SK-N-SH (cell line): ENCODE measurements at places on chromosomes 4 and X.

DNA sequence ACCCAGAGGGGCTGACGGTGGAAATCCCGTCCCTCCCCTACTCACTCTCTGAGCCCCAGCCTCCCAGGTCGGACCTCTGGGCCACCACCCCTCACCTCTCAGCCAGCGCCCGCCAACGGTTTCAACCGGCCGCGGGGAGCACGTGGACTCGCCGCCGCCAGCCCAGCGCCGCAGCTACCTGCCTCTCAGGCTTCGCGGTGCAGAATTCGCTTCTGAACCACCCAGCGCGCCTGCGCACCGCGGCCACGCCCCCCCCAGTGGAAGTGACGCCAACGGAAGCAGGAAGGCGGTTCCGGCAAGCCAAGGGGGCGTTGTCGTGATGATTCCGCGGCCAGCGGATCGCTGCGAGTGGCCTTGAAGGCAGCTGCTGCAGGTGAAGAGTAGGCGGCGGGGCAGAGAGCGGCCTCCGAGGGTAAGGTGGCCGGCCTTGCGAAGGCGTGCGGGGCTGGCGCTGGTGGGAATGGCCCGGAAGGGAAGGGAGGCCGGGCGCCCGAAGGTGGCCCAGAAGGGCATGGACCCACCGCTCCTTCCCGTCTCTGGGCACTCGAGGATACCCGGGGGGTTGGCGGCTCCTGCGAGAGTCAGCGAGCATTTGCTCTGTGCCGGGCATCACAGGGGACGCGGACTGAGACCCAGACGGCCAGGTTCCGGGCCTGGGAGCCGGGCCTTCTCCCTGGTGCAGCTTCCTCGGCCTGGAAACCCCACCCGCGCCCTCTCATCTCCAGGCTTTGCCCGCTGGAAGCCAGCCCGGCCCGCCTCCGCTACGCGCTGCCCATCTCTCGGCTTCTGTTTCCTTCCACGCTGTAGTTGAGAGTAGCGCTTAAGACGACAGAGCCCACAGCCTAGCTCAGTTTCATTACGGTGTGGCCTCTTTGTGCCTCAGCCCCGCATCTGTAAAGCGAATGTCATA lies at the start of the genes LYAR and ZBTB49:
Gene LYAR, minus strand, starts transcription at position 214 of the 910 bp plus-strand sequence. CDS start 6,412 bp downstream, outside the sequence.
Gene ZBTB49, plus strand, starts transcription at position 311 of the 910 bp plus-strand sequence. CDS start 9,695 bp downstream, outside the sequence.
- H3K4me3 ChIP-seq: peak within 1 kb of the TSS; percentile 98
- peaks cover 21% of the 10 kb centered on the region for H3K36me3 ChIP-seq

DNA sequence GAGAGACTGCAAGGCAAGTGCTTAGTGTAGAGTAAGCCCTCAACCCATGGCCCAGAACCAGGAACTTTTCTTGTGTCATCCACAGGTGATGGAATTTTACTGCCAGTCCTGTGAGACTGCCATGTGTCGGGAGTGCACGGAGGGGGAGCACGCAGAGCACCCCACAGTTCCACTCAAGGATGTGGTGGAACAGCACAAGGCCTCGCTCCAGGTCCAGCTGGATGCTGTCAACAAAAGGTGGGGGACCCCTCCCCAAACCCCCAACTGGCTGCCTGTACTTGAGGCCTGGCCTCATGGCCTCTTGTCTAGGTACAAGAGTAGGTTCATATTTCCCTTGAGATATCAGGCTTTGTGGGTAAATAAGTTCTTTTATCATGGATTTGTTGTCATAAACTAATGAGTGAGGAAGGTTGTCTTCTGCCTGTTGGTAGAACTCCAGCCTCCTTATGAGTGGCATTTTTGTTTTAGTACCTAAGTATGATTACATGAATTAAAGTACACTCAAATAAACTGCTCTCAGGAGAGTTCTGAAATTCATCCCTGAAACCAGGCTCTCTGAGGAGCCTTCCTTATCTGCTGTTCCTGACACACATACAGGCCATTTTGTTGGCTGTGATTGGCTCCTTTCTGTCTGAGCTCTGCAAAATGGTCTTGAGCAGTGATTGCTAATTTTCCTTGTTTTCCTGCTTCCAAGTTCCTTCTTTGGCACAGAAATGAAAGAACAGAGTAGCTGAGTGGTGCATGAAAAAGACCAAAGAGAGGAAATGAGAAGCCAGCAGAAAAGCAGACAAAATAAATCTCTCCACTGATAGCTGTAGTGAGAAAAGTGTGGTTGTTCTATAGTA lies 51.4 kb upstream of the MND1 start:
- no peaks in the 10 kb centered on the region for H3K27me3 ChIP-seq
- no peak for DNase-seq
- H3K4me3 ChIP-seq: no peak overlapping the region

GRCh38 chr4:110164856-110165255 lies 33.6 kb downstream of the ELOVL6 start:
- H3K36me3 ChIP-seq: no peaks in the 10 kb centered on the region
- no peak overlapping the region; the same call in 1 of the 2 replicates for H3K27ac ChIP-seq
- H3K27me3 ChIP-seq: no peaks in the 10 kb centered on the region
- peaks cover 33% of the 10 kb centered on the region; the same call in 1 of the 2 replicates for H3K4me1 ChIP-seq
- no peak for DNase-seq

DNA sequence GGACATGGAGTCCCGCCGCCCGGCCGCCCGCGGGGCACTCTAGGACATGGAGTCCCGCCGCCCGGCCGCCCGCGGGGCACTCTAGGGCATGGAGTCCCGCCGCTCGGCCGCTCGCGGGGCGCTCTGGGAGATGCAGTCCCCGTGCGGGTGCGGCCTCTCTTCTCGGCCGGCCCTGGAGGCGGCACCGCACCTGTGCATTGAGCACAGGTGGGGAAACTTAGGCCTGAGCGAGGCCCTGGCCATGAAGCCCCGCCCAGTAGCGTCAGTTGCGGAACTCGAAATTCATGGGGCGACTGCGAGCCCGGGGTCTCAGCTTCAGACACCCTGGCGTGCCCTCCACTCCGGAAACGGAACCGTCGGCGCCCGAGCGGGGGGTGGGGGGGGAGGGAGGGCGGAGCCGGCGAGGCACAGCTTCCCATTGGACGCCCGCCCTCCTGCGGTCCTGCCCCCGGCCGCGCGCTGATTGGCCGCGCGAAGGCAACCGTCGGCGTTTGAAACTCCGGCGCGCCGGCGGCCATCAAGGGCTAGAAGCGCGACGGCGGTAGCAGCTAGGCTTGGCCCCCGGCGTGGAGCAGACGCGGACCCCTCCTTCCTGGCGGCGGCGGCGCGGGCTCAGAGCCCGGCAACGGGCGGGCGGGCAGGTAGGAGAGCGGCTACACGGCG lies at the start of the genes TACC3 and TMEM129:
Gene TACC3, plus strand, starts transcription at position 519 of the 663 bp plus-strand sequence. CDS start 1,901 bp downstream, outside the sequence.
Gene TMEM129, minus strand, starts transcription at position 321 of the 663 bp plus-strand sequence. CDS start 486 bp downstream, outside the sequence.
- peak within 1 kb of the TSS; percentile 82 for H3K4me3 ChIP-seq
- H3K36me3 ChIP-seq: peaks cover 30% of the 10 kb centered on the region; the same call in 1 of the 2 replicates
- H3K27me3 ChIP-seq: no peaks in the 10 kb centered on the region

DNA sequence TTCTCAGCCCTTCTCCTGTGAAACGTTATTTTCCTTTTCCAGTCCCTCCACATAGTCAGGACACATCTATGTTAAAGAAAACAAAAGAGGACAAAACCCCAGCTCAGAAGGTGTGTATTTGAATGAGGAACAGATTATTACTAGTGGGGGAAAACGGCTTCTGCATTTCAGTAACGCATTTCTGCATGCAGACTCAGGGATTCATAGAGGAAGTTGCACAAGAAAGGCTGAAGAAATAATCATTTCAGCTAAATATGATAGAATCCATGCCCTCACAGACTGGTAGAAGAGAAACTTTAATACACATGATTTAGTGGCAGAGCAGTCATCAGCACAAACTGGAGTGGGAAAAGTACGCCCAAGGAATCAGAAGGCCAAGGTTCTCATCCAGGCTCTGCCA lies 270.8 kb upstream of the FGF13 start:
- no peaks in the 10 kb centered on the region for H3K27me3 ChIP-seq
- H3K36me3 ChIP-seq: no peaks in the 10 kb centered on the region
- no peak overlapping the region for H3K27ac ChIP-seq
- no peak overlapping the region for H3K4me3 ChIP-seq

DNA sequence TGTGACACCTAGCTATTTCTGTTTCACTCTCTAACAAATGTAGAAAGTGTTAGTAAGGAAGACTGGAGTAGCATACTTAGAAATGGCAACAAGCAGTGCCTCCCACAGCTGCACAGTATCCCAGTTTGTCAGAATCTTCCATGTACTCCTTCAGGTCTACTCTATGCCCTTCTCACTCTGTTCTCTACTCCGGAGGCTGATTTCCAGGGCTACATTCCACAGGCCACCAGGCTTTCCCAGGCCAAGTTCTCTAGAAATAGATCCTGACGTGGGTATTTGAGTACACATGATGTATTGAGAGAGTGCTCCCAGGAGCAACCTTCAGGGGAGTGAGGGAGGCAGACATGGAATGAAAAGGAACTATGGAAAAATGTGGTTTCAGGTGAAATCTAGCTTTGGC lies 177.3 kb upstream of the GK2 start:
- no peaks in the 10 kb centered on the region for H3K27me3 ChIP-seq
- DNase-seq: no peak
- no peaks in the 10 kb centered on the region for H3K4me1 ChIP-seq
- H3K36me3 ChIP-seq: no peaks in the 10 kb centered on the region
- no peak overlapping the region for H3K27ac ChIP-seq

DNA sequence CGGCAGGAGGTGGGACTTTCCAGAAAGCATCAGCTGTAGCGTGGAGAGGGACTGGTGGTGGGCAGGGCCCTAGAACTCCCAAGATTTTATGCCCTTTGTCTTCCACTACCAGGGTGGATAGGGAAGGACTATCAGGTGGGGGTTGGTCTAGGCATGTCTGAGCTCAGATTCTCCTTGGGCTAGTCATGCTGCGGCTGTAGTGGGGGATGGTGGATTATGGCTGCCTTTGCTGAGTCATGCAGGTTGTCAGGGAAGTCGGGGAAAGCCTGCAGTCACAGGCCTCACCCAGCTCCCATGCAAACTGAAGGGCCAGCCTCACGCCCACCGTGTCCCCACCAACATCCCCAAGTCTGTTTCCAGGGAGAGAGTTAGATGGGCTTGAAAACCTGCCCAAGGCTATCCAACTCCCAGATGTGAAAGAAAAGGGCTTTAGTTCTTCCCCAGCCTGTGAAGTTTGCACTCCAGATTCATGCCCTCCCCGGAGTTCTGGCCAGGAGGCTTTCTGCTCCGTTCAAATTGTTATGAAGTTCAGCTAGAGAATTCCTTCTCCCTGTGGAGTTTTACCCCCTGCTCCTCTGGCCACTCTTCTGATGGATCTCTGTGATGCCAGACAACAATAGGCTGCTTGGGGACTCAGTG lies 13.4 kb upstream of the MEPE start:
- no peaks in the 10 kb centered on the region for H3K36me3 ChIP-seq
- no peaks in the 10 kb centered on the region; the same call in 1 of the 2 replicates for H3K4me1 ChIP-seq
- H3K27me3 ChIP-seq: no peaks in the 10 kb centered on the region

- H3K27me3 ChIP-seq: no peaks in the 10 kb centered on the region
- H3K4me1 ChIP-seq: no peaks in the 10 kb centered on the region
- H3K4me3 ChIP-seq: no peak overlapping the region
- H3K27ac ChIP-seq: no peak overlapping the region
- no peaks in the 10 kb centered on the region for H3K36me3 ChIP-seq
Measured at GRCh38 chrX:147917700-147918695, 6.3 kb downstream of the FMR1 start.
